M059J (cell line): ENCODE measurements at places on chromosomes 2 and 18. TPM values are rescaled to one million over a fixed set of nuclear protein-coding genes. Genes with fewer than 3 reads are reported as not detected.

DNA sequence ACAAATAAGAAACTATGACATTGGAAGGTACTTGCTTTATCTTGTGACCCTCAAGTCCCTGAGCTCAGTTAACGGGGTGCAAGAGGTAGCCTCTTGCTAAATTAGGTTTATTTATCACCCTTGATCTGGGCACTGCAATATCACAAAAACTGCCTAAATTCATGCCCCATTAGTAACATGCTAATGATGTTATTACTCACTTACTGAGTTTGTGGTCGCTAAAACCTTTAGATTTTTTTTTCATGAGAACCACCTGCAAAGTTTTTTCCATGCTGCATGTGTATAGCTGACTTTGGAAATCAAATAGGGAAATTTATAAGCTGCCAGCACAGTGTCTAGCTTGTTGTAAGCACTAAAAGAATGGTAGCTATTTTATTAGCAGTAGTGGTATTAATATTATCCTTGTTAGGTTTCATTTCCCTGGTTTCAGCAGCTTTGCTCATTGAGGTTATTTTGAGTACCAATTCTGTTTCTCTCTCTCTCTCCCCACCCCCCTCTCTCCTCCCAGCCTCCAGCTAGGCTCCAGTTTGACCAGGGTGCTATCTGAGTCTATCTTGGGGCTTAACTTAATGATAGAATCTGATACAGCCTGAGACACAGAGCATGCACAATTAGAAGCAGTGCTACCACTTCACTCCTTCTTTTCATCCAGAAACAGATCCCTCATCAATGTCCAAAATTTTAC, 88.7 kb upstream of the ATP8B1 start:
- peak; percentile 45 for DNase-seq

- DNase-seq = no peak
These were observed 145.4 kb upstream of the RAB12 start for GRCh38 chr18:8463791-8464190.

GRCh38 chr2:13818002-13818401, 814.5 kb upstream of the LRATD1 start:
- no peak for DNase-seq

The RIT2 gene
- 0.37 and 0.79 TPM in 2 replicates for total RNA-seq

The IFIH1 gene
- 70.9 and 90.2 TPM in 2 replicates for total RNA-seq

GRCh38 chr2:108858894-108859293, 72.3 kb downstream of the CCDC138 start:
- DNase-seq = peak; percentile 61

GRCh38 chr2:144078106-144078505, 441.8 kb downstream of the ZEB2 start:
- no peak for DNase-seq

DNA sequence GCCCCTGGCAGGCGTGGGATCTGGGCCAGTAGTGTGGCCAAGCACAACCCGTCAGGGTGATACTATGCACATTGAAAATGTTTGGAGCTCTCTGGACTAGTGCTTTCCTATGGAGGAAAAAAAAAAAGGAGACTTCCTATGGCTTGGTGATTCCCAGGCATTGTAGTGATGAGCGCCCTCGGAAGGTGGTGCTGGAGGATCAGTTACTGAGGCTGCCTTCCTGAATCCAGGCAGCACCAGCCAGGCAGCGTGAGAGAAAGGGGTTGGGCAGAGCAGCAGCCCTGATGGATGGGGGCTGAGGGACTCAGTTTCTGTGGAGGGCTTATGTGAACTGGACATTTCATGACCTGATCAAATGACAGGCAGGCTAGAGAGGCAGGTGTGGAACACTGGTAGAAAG, 70.9 kb downstream of the CHRNA1 start:
- DNase-seq = no peak

- peak; percentile 39 for DNase-seq
These were observed 202.7 kb upstream of the SLC14A2 start for GRCh38 chr18:45412577-45412976.

The ADD2 gene
- total RNA-seq = 6.9 and 9.5 TPM in 2 replicates

- no peak for DNase-seq
These were observed 127.5 kb downstream of the NFATC1 start for GRCh38 chr18:79523206-79523735.

The DSC3 gene
- not detected in 2 replicates for total RNA-seq

DNA sequence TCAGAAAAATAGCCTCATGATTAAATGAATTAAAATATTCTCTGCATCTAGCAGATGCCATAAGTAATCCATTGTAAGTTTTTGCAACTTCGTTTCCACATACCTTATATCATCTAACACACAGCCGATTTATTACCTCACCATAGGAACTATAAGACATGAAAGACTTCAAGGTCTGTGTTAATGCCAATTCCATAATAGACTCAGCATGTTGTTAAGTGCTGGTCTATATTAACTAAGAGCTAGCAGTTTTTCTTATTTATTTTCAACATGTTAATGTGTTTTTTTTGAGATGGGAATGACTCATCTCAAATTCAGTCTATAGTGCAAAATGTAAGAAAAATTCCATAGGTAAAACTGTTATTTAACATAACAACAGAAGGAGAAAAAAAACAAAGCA, 243.9 kb upstream of the GULP1 start:
- no peak for DNase-seq

DNA sequence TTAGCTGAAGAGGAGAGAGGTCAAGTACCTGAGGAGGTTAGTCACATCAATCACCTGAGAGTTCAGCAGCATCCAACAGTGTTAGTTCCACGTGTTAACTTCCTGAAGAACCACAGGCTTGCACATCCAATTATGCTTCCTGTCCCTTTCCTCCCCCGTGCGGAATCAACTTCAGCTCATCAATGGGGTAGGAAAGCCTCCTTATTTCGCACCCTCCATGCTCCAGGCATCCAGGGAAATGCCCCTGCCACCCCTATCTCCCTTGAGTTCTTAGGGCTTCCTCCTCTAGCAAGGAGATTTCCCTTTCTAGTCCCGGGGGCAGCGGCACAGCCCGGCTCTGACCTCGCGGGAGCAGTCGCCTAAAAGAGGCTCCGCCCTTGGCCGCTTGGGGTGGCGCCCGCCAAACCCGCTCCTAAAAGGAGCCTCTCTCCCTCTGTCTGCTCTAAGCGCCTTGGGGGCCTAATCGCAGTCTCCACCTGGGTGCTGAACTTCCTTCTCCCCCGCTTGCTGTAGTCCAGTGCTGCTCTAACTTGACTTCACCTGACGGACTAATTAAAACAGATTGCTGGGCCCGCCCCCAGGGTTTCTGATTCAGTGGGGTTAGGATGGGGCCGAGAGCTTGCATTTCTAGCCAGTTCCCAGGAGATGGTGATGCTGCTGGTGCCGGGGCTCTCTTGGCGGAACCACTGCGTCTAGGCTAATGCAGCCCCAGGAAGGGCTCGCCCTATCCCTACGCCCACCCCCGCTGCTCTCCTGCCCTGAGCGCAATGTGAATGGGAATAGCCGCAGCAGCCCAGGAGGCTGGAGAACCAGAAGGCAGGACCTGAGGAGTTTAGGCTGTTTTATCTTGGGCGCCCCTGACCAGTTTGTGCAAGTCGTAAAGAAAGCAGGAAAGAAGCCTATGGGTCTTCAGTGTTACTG, 3.4 kb upstream of the TET3 start:
- peak; percentile 39 for DNase-seq

DNA sequence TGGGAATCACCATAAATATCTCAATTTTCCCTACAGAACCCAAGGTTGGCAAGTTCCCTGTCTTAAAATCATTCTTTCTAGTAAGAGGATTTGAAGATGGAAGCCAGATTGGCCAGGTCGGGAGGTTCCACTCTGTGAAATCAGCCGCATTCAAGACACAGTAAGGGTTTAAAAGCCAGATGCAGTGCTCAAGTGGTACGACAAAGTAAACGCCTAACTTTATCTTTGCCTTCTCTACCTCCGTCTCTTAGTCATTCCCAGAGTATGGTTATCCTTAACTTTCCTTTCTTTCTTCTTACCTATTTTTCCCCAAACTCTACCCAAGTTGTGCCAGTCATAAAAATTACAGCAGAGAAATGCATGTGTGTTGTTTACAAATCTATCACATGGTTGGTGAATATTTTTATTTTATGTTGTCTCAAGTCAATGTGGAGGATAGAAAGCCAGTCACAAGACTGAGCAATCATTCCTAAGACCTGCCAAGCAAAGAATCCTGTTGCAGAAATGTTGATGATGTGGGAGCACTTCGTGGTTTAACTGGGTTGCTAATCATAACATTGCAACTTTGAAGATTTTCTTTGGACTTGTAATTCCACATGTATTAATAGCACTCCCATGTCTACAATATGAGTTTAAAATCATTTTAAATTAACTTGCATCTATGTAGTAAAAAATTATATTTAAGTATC, 62.6 kb downstream of the SLC40A1 start:
- DNase-seq = peak; percentile 14

The TDRD15 gene
- total RNA-seq = not detected in 2 replicates

The HOXD11 gene
- total RNA-seq = 14.3 and 16.9 TPM in 2 replicates

GRCh38 chr2:159960414-159960813, 102.0 kb downstream of the PLA2R1 start:
- peak; percentile 81 for DNase-seq

GRCh38 chr18:77495982-77496690, 246.5 kb downstream of the GALR1 start:
- DNase-seq = no peak

- DNase-seq = no peak
These were observed 474.3 kb downstream of the ERBB4 start for GRCh38 chr2:212064318-212064717.

DNA sequence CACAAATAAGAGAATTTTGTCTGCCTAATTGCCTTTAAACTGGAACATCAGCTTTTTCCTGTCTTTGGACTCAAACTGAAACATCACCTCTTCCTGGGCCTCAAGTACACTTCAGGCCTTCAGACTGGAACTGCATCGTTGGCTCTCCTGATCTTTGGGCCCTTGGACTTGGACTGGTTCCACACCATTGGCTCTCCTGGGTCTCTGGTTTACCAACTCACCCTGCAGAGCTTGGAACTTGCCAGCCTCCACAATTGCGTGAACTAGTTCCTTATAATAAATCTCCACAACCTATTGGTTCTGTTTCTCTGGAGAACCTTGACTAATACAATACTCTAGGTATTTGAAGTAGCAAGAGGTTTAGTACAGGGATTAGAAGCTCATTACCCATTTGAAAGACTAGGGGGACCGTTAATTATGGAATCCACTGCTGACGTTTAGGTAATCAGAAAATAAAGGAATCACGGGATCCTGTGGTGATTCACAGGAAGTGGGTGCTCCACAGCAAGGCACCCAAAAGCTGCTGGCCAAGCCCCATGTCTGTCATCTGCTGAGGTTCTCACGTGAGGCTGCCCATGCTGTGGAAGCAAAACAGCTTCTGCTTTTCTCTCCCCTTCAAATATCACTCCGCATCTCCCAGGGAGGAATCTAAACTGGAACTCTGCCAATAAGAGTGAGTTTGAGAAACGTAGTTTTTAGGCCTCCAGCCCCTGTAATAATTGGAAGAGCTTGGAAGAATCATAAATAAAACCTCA, 20.0 kb upstream of the SGPP2 start:
- peak; percentile 18 for DNase-seq

The ABCG5 gene
- not detected in 2 replicates for total RNA-seq

DNA sequence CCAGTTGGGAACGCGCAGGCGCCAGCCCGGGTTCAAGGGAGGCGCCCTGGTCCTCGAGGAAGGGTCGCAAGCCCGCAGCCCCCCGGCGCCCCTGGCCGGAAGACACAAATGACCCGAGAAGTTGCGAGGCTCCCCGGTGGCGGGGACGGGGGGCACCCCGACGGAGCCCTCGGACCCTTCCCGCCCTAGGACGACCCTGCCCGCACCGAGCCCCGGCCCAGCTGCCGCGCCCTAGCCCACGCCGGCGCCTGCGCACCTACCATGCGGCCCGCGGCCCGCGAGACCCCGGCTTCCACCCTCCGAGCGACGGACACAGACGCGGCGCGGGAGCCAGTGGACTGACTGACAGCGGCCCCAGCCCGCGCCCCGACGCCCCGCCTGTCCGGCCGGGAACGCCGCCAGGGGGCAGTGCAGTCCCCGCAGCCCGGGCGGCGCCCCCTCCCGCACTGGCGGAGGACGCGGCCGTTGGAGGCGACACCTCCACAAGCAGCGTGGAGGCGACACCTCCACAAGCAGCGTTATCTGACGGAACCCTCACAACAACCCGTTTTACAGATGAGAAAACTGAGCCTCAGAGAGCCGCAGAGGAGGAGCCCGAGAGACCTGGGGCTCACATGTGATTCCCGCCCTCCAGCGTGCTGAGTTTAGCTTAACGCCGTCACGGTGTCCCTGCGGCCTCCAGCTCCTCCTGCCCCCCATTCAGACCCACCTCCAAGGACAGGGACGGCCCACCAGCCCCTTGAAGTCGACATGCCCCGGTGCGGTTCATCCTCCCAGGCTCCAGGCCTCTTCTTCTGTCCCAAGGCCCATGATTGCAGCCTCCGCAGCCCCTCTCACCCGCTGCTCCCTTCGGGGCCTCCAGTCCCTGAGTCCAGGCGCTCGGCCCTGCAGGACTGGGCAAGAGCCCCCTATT, at the start of gene NMUR1:
Gene NMUR1, minus strand, starts transcription at position 347 of the 913 bp plus-strand sequence. Its CDS starts 84 bp downstream, at position 263.
- DNase-seq = no peak
